Fibroblast of skin of scalp (primary cell): ENCODE measurements at places on chromosomes 7 and 10.

GRCh38 chr7:79973455-79973854 lies 161.2 kb upstream of the GNAI1 start:
- DNase-seq, result no peak

DNA sequence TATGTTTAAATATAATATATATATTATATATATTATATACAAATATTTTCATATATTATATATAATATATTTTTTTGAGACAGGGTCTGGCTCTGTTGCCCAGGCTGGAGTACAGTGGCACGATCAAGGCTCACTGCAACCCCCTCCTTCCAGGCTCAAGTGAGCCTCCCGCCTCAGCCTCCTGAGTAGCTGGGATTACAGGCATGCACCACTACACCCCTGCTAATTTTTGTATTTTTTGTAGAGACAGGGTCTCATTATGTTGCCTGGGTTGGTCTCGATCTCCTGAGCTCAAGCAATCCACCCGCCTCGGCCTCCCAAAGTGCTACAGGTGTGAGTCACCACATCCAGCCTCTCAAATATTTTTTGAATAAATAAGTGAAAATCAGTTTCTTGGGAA lies 215.5 kb downstream of the GATA3 start:
- no peak for DNase-seq

- peak; percentile 91 for DNase-seq
These were observed 93.2 kb downstream of the TWIST1 start for GRCh38 chr7:19024261-19024660.

DNA sequence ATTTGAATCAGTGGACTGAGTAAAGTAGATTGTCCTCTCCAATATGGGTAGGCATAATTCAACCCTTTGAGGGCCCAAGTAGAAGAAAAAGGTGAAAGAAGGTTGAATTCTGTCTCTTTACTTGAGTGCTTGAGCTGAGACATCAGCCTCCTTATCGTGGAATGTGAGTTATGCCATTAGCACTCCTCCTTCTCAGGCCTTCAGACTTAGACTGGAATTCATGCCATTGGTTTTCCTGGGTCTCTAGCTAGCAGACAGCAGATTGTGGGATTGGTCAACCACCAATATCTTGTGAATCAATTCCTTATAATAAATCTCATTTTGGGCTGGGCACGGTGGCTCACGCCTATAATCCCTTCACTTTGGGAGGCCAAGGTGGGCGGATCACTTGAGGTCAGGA lies 89.2 kb downstream of the CUL2 start:
- peak; percentile 26 for DNase-seq

DNA sequence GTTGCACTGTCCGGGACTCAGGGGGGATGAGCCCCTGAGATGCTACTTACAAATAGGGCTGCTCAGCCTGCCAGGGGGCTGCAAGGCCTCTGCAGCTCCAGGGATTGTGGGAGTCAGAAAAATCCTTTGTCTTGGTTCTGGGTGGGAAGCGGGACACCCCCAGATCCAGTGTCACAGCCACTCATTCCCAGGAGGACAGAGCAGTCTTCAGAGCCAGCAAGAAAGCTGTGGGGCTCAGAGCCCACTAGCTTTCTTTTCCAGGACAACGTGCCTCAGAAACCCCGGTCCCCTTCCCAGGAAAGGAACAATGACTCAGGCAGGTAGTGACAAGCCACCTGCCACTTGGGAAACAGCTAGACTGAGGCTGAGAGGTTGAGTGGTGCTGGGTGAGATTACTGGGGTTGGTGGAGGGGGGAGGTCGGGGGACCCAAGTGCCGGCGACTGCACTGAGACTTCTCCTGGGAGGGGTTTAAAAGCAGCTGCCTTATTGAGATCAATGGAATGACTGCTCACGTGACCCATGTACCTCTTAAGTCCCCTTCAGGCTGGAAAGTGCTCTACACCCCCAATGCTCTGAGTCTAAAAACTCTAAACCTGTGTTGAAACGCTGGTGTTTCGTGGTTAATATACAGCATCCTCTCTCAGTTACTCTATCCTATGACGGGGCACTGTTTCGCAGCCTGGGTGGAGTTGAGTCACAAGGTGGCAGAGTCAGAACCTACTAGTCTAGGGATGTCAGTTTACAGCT lies 123.6 kb downstream of the UBE2H start:
- DNase-seq, result no peak

DNA sequence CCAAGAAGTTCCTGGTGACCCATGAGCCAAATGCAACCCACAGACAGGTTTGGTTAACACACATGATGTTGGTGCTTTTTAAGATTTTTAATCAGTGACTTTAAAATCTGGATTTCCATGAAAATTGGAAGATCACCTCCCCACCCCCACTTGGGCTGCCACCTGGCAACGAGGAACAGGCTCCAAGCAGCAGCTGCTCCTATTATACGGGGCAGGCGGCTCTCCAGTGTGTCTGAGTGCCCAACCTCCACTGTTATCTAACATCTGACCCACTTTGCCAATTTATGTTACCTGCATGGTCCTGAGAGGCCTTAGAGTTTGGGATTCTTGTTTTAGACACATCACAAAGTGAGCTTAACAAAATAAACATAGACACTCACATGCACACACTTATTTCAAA lies 56.4 kb downstream of the SGMS1 start:
- no peak for DNase-seq

DNA sequence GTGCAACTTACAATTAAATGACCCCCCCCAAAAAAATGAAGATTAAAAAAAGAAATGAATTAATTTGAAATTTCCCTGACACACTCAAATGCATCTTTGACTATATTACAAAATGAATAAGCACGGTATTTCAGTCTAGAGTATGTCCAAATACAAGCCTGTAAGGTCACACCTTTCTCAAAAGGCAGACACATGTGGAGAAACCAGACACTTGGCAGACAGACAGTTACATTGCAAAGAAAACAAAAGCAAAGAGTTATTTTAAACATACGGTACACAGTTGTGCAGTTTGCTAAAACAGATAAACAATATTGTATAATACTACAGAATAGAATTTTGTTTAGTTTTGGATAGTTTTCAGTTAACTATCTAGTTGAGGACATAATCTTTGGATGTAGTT lies 153.0 kb downstream of the ATE1 start:
- no peak for DNase-seq

DNA sequence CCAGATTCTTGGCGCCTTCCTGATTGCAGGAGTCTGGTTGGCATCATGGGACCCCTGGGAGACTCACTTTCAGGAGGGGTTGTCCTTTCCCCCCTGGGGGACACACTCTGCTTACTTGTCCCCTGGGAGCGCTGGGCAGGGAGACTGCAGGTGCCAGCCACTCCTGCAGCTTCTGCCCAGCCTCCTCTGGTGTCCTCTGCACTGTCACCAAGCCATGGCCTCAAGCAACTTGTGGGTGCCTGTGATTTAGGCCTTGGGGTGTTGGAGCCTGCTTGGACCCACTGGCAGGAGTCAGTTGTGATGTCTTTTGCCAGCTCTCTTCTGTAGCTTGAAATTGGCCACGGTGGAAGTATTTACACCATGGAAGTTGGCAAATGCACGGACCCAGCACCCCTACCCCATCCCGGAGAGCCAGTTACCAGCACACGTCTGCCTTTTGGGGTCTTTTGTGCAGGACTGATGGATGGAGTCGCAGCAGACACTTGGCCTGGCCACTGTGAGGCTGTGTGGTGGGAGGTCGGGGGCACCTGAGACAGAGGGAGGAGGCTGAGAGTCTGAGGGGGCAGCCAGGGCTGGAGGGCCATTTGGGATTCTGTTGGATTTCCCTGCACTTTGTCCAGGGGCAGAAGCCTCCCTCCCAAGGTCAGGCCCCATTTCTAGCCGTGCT lies 104.7 kb downstream of the LHPP start:
- no peak for DNase-seq

DNA sequence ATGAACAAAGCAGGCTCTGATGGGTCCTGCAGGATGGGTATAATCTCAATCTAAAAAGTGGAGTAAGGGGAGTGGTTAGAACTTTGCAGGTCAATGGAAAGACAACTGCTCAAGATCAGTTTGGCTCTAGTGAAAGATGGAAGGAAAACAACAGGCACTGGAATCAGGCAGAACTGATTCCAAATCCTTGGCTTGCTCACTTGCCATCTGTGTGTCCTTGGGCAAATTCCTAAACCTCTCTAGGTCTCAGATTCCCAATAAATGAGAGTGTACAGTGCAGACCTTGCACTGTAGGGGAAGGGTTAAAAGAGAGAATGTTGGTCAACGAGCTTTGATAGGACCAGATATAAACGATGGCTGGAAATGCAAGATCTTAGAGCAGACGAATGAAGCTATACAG lies 186.1 kb upstream of the AOAH start:
- DNase-seq, result no peak

GRCh38 chr7:127862525-127862924 lies 168.7 kb downstream of the LRRC4 start:
- DNase-seq, result no peak

- DNase-seq, result no peak
These were observed 63.8 kb downstream of the MTPN start for GRCh38 chr7:135913404-135913803.
